Islet precursor cell (in vitro differentiated cells): ENCODE measurements at places on chromosomes 6 and 20.

- DNase-seq: no peak
Observed at GRCh38 chr20:4130404-4131189, 115.2 kb upstream of the RNF24 start.

DNA sequence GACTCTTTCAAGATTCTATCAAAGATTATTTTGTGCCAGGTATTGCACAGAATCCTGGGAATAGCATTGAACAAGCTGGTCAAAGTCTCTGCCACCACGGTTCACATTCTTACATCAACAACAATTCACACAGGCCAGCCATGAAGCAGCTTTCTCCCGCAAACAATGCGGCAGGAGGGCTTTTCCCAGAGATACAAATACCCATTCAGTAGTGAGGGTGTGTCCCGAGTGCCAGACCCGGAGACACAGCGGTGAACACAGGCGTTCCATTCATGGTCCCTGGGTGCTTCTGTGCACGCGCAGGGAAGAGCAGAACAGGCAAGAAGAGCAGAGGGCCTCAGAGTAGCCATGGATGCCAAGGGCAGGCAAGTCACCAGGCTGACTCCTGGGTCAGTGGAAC is 83.3 kb upstream of the PDE10A start:
- DNase-seq: no peak

DNA sequence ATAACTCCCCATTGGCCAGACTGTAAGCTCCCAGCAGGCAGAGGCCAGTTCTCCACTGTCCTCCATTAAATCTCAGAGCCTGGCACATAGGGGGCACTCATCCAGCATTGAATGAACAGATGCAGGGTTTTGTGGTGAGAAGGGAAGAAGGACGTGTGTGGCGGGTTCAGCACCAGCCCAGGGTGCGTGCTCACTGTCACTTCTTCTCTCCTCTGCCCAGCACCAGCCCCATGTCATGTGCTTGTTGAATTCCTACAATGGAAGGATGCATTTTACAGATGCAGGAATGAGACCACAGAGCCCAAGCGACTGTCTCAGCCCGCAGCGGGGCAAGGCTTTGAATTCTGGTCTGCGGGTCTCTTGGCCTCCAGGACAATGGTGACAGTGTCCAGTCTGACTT is 149.9 kb downstream of the CEBPB start:
- no peak for DNase-seq

DNA sequence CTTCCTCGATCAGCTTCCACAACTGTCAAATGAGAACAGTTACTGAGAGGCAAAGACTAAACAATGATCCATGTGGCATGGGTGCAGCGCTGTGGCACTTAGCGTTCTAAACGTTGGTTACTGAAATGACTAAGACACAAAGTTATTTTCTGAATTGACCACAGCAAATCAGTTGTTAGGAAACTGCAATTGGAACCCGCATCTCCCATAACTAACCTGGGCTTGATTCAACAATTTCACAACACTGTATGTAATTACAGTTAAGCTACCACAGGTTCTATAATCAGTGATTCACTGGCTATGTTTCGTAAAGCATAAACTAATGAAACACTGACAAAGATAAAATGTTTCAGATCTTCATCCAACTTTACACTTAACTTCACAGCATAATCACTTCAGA is 12.5 kb downstream of the WDR27 start:
- DNase-seq: no peak

DNA sequence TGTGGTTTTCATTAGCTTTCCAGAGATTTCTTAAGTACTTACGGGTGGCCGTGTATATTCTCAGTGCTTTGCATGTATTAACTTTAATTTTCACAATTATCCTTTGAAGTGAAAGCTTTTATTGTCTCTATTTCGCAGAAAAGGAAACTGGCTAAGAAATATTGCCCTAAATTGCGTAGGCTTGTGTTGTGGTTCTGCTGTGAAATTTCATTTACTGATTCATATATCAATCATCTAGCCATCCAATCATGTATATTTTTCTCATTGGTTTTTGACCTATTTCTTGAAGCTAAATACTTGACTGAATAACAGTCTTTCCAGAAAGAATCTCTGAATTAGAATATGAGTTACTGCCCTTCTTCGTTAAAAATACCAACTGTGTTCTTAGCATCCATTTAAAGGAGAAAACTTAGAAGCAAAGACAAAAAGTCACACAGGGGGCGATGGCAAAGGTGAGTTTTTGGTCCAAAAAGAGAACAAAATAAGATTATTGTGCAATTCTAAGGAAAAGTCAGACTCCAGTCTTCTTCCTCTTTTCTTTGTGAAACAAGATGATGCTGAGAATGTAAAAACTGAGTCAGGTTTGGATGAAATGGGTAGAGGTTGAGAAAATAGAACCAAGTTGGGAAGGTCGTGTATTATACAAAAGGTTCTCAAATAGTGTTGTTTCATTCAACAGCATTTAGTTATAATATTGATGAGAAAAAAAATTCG is 1.4 kb downstream of the CYB5R4 start:
- no peak for DNase-seq

DNA sequence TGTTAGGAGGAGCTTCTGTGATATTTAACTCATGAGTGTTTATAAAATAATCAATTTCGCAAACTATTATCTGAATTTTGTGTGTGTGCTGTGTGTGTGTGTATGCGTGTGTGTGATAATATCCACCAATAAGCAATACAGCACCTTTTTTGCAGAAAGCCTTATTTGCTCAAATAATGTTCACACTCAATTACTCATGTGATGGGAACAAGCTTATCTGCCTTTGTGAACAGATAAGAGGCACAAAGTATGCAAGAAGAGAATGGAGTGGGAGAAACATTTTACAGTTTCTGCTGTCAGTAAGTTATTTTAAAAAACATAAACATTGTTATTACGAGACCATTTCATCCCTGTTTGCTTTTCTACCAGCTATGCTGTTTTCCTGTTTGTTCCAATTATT is 36.7 kb upstream of the PTPRK start:
- no peak for DNase-seq

DNA sequence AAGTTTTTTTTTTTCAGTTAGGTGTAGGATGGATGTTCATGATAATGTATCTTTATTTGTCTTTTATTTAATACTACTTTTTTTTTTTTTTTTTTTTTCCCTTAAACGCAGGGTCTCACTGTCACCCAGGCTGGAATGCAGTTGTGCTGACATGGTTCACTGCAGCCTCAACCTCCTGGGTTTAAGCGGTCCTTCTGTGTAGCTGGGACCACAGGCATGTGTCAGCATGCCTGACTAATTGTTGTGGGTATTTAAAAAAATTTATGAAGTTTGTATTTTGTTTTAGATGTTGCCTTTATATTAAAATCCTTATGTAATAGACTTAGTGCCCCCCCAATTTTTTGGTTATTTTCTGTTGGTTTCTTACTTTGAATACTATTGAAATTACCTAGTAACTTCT is 42.6 kb downstream of the NCOA3 start:
- DNase-seq: peak; percentile 71

GRCh38 chr6:117280922-117281321 is 15.6 kb downstream of the VGLL2 start:
- no peak for DNase-seq

DNA sequence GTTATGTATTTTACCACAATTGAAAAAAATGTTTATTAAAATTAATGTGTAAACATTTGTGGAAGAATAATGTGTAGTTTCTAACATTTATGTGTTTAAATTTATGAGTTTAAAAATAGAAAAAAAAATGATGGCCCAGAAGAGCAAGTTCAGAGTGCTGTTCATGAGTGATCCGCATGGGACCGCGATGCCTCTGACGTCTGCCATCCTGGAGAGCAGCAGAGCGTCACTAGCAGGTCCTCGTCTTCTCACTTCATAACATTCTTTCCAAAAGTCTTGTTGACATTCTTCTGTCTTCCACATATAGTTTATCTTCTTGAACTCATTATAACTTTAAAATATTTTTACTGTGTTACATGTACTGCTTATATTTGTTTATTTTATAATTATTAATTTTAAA is 15.5 kb downstream of the BTNL2 start:
- DNase-seq: no peak

DNA sequence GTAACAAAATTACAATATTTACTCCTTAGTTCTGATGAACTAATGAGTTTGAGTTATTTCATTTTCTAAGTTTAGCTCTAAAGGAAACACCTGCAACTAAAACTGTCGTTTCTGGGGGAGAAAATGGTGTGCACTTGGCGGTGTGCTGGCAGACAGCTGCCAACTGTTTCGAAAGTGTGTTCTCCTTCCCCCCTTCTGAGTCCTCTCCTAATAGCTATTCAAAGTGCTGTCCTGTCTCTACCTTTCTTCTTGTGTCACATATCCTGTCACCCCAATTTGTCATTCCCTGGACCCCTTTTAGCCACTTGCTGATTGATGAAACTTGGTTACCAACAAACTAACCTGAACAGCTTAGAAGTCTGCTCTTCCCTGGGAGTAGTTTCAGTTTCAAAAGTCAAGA is 4.9 kb upstream of the UBE2J1 start:
- no peak for DNase-seq

DNA sequence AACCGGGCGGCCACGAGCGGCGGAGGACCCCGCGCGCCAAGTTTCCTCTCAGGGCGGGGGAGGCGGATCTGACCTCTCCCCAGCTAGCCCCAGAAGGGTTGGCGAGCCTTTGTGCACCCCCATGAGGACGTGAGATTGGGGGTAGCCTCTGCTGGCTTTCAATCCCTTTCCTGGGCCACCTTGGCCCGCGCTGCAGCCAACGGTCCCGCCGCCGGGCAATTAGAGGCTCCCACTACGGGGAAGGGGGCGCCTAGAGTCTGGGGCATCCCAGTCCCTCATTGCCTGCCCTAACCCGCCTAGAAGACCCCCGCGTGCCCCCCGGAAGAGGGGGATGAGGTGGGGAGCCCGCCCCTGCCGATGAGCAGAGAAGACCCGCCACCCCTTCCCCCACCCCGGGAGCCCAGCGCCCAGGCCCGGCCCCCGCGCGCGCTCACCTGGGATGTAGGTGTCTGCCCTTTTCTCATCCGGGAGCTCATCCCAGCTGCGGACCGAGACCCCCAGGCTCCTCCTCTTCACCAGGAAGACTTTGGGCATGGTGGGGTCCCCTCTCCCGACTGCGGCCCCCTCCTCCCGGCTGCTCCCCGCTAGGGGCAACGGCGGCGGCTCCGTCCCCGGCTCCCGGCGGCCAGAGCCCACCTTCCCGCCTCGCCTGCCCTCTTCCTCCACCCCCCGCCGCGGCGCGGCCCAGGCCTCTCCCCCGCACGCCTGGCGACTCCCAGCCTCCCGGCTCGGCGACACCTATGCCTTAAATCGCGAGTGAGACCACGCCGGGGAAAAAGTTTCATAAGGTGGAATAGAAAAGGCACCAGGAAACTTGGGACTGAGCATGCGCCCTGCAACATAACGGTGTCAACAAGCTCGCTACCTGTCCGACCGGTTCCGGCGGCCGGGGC is at the start of gene OVOL2:
Gene OVOL2, minus strand, starts transcription at position 816 of the 893 bp plus-strand sequence. Its CDS starts 282 bp downstream, at position 534.
- peak; percentile 94 for DNase-seq

- DNase-seq: no peak
Observed at GRCh38 chr20:22511943-22512910, 72.1 kb downstream of the FOXA2 start.

DNA sequence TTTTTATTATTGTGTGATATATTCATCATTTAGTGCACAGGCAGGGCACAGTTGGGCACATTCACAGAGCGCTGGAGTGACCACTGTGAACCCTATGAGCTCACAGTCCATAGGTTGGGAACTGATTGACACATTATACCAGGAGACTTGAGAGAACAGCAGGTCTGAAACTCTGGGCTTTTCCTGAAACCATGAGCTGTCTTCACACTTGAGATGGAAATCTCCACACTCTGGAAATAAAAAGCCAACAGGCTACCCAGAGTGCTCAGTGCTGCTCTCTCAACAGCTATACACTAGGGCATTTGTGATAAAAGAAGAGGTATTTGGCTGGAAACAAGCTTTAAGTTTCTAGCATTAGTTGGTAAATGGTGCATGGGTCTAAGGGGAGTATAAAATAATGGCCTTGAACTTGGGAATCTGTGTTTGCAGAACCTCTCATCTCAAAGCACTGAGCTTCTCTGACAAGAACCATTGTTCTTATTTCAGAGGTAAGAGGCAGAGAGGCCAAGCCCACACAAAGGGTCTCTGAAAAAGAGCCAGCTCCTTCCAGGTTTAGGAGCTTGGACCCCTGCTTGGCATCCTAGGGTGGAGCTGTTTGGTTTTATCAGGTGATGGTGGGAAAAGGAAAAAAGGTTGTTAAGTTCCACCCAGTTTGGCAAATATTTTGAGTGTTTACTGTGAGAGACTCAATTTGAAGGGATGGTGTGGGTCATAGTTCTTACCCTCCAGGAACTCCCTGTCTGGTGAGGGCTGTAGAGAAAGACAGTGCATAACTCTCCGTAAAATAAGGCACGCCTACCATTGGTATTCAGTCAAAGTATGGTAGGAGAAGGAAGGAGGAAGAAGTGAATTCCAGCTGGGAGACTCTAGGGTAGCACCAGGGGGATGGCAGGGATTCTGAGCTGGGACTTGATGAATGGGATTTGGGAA is 14.5 kb downstream of the CHMP4B start:
- no peak for DNase-seq

DNA sequence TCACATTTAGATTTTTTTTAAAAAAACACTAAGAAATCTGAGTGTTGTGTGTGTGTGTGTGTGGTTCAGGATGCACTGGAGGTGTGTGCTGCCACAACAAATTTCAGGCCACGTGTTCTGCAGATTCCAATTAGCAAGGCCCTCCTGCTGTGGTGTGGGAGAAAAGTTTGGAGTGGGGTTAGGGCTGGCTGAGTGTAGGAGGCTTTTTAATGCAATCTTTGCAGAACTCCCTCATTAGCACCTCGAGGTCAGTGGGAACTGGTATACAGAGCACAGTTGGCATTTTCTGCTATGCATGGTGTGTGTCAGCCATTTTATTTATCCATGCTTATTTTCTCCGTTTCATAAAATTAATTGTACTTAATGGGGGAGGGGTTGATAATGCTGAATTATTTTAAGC is 187.6 kb downstream of the SOX4 start:
- no peak for DNase-seq

GRCh38 chr6:39758905-39759605 is 33.1 kb upstream of the DAAM2 start:
- peak; percentile 74 for DNase-seq

GRCh38 chr6:36177166-36177565 is 19.4 kb upstream of the BRPF3 start:
- no peak for DNase-seq

- DNase-seq: no peak
Observed at GRCh38 chr6:36847991-36848390, 8.7 kb upstream of the CPNE5 start.

DNA sequence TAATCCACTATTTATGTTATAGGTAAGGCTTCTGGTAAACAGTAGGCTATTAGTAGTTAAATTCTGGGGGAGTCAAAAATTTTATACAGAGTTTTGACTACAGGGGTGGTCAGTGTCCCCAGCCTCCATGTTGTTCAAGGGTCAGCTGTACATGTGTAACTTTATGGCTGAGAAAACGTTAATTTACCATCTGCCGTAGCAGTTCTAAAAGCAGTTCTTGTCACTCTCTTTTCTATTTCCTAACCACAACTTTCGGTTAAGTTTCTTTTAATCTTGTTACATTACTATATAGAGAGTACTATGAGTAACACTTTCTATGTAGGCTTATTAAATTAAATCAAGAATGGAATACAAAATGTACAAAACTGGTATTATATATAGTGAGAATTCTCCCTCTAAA is 21.6 kb upstream of the KIF6 start:
- no peak for DNase-seq
